ENCODE measurements at places on chromosomes 1 and 21. TPM values are rescaled to one million over a fixed set of nuclear protein-coding genes. Genes with fewer than 3 reads are reported as not detected.
A peak's percentile ranks its signal among the peaks of the same experiment; 100 is the strongest.

DNA sequence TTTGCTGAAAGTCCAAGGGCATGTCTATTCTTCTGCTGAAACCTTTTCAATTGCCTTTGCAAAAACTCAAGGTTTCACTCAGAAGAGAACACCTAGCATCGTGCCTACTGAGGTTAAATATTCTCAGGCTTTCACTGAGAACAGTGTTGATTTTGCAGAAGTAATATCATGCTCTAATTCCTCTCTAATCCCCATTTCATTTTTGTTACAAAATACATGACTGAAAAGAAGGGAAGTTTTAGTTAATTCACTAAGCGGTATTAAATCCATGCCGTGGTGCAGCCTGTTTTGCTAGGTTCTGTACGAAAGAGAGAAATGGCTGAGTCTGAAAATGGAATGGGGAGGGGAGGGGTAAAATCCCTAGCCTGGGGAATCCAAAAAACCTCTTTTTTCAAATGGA, 163.2 kb upstream of the CAMK1G start:
- H3K4me3 ChIP-seq = no peak overlapping the region
- no peaks in the 10 kb centered on the region for H3K27me3 ChIP-seq
- no peak for DNase-seq
- H3K36me3 ChIP-seq = no peaks in the 10 kb centered on the region
- H3K27ac ChIP-seq = no peak overlapping the region

EFNA1 gene
- 0.88 TPM for total RNA-seq

DNA sequence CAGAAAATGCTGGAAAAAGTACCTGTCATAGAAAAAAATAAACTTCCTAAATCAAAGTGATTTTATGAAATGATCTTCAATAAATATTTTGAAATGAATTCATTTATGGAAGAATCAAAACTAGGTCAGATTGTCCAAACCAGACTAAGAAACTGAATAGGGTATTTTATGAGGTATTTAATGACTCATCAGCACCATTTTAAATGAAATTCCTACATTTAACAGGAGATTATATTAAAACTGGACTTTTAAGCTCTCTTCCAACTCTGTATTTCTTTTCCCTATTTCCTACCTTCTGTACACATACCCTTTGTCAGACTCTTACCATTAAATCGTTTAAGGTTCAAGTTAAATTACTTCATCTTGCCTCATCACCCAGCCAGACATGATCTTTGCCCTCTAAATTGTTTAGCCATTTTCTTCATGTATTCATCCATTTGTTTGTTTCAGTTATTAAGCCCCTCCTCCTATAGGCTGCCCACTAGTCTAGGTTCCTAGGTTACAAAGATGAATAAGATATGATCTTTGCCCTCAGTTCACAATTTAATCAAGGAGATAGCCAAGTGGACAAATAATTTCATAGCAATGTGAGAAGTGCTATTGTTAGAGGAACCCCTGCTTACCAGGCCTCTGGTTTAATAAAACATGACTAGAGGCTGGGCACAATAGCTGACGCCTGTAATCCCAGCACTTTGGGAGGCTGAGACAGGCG, 25.0 kb downstream of the TATDN3 start:
- no peak overlapping the region for H3K27ac ChIP-seq
- DNase-seq = peak; percentile 38
- no peaks in the 10 kb centered on the region for H3K36me3 ChIP-seq
- H3K27me3 ChIP-seq = no peaks in the 10 kb centered on the region
- H3K4me1 ChIP-seq = no peaks in the 10 kb centered on the region

IFI44 gene
- total RNA-seq = 35.8 TPM

DNA sequence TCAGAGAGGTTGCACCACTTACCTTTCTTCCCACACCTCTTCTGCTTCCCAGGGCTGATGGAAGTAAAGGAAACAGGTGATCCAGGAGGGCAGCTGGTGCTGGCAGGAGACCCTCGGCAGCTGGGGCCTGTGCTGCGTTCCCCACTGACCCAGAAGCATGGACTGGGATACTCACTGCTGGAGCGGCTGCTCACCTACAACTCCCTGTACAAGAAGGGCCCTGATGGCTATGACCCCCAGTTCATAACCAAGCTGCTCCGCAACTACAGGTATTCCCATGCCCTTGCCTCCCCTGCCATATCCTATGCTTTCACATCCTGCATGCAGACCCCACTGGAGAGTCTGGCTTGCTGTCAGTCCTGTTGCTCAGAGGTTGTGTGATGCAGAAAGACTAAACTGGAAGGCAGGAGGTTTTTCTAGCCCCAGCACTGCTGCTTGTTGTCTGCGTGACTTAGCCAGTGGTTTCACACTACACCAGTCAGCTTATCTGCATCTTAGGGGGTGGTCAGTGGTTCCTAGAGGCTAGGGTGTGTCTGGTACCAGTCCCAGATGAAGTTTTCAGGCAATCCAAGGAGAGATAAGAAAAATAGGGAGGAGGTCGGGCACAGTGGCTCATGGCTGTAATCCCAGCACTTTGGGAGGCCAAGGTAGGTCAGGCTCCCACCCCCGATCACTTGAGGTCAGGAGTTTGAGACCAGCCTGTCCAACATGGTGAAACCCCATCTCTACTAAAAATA, 10.2 kb downstream of the RHOC start:
- peaks cover 22% of the 10 kb centered on the region for H3K4me1 ChIP-seq
- H3K27ac ChIP-seq = no peak overlapping the region
- H3K4me3 ChIP-seq = no peak overlapping the region
- no peaks in the 10 kb centered on the region for H3K27me3 ChIP-seq
- peak; percentile 36 for DNase-seq

- no peak for DNase-seq
- no peaks in the 10 kb centered on the region for H3K4me1 ChIP-seq
- no peaks in the 10 kb centered on the region for H3K27me3 ChIP-seq
- H3K27ac ChIP-seq = no peak overlapping the region
- no peak overlapping the region for H3K4me3 ChIP-seq
Observed at GRCh38 chr1:248183996-248184395, 9.4 kb downstream of the OR2M2 start.

DNA sequence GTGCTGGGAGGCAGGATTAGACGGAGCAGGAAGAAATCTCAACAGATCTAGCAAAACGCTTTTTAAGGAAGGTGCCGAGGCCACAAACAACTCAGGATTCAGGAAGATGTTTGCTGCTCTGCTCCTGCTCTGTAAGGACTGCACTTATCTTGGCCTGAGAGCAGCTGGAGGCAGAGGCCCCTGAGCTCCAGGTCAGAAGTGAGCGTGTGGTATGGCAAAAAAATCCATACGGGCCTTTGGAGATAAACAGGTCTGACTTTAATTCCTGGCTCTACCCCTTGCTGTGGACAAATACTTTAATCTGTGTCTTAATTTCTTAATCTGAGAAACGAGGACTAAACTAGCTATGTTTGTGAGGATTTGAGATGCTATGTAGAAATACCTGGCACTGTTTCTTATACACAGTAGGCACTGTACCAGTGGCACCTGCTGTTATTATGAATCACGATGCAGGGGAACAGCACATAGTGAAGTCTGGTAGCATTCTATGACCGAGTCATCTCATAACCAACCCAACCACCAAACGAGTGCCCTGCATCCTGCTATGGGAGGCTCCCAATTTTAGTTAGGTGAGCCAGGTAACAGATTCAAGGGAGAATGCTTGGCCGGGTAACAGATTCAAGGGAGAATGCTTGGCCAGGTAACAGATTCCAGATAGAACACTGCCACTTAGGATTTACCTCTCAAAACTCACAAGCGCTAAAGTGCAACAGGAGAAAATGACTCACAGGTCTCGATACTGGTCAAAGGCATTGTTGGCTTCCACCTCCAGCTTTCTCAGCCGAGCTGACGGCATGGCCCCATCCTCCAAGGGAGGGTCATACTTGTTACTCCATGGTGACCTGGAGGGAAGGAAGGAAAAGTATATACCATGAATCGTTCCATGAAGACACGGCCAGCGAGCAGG, 65.9 kb downstream of the SLC66A1 start:
- no peak overlapping the region for H3K27ac ChIP-seq
- no peaks in the 10 kb centered on the region for H3K27me3 ChIP-seq
- no peak overlapping the region for H3K4me3 ChIP-seq
- peaks cover 17% of the 10 kb centered on the region for H3K4me1 ChIP-seq
- peaks cover 85% of the 10 kb centered on the region for H3K36me3 ChIP-seq

DNA sequence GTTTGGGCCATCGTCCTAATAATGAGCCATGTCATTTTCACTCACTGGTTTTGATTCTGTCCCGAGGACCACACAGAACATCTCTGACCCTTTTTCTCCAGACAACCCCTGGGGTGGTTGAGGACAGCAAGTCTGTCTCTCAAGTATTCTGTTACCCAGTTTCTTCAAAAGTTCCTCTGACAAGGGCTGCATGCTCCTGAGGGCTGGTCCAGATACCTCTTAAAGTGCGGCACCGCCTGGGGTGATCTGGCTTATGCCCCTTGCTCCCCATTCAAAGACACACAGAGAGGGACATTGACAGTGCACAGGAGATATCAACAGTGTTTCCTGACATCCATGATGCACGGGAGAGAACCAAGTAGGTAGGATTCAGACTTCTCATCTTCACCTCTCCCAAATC, 132.9 kb upstream of the EDN2 start:
- H3K4me1 ChIP-seq = peaks cover 32% of the 10 kb centered on the region
- H3K36me3 ChIP-seq = no peaks in the 10 kb centered on the region
- DNase-seq = no peak
- H3K27me3 ChIP-seq = no peaks in the 10 kb centered on the region
- no peak overlapping the region for H3K4me3 ChIP-seq

DNA sequence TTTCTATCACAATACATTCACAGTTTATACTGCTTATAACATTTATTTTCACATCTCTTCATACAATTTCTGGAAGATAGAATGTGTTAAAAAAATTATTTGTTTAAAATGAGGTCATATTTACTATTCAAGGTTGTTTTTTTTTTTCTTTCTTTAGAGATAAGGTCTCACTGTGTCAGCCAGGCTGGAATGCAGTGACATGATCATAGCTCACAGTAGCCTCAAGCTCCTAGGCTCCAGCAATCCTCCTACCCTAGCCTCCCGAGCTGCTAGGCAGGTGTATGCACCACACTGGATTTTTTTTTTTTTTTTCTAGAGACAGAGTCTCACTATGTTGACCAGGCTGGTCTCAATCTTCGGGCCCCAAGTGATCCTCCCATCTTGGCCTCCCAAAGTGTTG, 19.0 kb upstream of the RNF11 start:
- peaks cover 19% of the 10 kb centered on the region for H3K4me1 ChIP-seq
- no peak for DNase-seq
- H3K4me3 ChIP-seq = no peak overlapping the region
- H3K27ac ChIP-seq = no peak overlapping the region
- H3K27me3 ChIP-seq = no peaks in the 10 kb centered on the region

SYDE2 gene
- 13.8 TPM for total RNA-seq

PCSK9 gene
- 6.5 TPM for total RNA-seq

DNA sequence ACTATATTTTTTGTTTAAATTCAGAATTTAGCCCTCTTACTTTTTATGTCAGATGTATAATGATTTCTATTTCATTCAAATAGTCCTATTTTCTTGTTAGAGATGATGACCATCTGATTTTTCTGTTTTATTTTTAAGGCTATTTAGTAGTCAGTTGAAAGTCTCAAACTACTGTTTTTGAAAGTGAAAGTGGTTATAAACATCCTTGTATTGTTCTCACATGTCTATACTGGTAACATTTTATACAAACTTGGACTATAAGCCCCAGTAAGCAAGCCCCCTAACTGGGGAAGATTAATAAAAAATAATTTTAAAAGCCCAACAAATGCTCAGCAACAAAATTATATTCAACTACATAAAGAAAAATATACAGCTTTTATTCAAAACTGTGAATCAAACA, 271.3 kb upstream of the RGS18 start:
- no peak overlapping the region for H3K4me3 ChIP-seq
- H3K27ac ChIP-seq = no peak overlapping the region
- no peak for DNase-seq
- no peaks in the 10 kb centered on the region for H3K27me3 ChIP-seq
- H3K36me3 ChIP-seq = no peaks in the 10 kb centered on the region

GTF2B gene
- total RNA-seq = 34.2 TPM

AIRE gene
- not detected for total RNA-seq

DNA sequence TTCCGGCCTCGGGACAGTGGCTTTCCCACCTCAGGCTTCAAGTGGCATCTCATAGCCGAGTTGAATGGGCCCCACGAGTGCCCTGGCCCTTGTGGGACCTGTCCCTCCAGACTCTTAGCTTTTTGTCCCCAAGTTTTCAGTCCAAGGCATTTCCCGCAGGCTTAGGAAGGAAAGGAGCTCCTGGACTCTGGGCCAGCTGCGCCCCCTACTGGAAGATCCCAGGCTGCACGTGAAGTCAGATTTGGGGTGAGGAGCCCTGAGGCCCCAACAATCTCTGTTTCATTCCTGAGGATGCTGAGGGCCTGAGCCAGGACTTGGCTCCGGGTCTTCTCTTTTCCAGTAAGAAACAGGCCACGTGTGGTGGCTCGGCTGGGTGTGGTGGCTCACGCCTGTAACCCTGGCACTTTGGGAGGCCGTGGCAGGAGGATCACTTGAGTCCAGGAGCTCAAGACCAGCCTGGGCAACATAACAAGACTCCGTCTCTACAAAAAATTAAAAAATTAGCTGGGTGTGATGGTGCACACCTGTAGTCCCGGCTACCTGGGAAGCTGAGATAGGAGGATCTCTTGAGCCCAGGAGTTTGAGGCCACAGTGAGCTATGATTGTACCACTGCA, 67.4 kb downstream of the ARHGEF10L start:
- H3K27me3 ChIP-seq = no peaks in the 10 kb centered on the region
- H3K36me3 ChIP-seq = peaks cover 6% of the 10 kb centered on the region
- no peak overlapping the region for H3K4me3 ChIP-seq
- DNase-seq = peak; percentile 95
- H3K4me1 ChIP-seq = peaks cover 4% of the 10 kb centered on the region

DNA sequence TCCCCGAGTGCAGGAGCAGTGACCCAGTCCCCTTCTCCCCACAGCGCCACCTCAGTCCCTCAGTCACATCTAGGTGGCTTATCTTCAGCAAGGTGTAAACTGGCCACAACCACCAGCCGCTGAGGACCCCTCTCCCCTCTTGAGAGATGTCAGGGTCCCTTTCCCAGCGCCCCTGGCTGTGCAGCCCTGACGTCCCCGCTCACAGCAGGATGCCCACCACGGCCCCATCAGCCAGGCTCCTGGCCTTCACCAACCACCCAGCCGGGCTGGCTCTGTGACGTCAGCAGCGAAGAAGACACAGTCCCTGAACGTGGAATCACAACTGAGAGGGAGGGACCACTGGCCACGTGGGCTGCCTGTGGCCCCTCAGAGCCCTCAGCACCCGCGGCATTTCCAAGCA, 249.4 kb downstream of the NPHP4 start:
- peak; percentile 71 for DNase-seq
- H3K4me3 ChIP-seq = no peak overlapping the region
- H3K36me3 ChIP-seq = no peaks in the 10 kb centered on the region
- no peaks in the 10 kb centered on the region for H3K27me3 ChIP-seq
- H3K27ac ChIP-seq = no peak overlapping the region

- no peak overlapping the region for H3K4me3 ChIP-seq
- H3K27ac ChIP-seq = no peak overlapping the region
- H3K27me3 ChIP-seq = no peaks in the 10 kb centered on the region
- DNase-seq = no peak
- H3K36me3 ChIP-seq = no peaks in the 10 kb centered on the region
- H3K4me1 ChIP-seq = peaks cover 27% of the 10 kb centered on the region
Observed at GRCh38 chr1:209433649-209434031, 149.9 kb upstream of the CAMK1G start.

- DNase-seq = no peak
- no peak overlapping the region for H3K27ac ChIP-seq
- H3K36me3 ChIP-seq = no peaks in the 10 kb centered on the region
- no peaks in the 10 kb centered on the region for H3K4me1 ChIP-seq
- no peaks in the 10 kb centered on the region for H3K27me3 ChIP-seq
- no peak overlapping the region for H3K4me3 ChIP-seq
Observed at GRCh38 chr1:227869279-227869842, 53.9 kb downstream of the PRSS38 start.

- H3K27ac ChIP-seq = no peak overlapping the region
- no peaks in the 10 kb centered on the region for H3K36me3 ChIP-seq
- H3K4me1 ChIP-seq = no peaks in the 10 kb centered on the region
- no peak overlapping the region for H3K4me3 ChIP-seq
Observed at GRCh38 chr1:36625253-36625934, 142.7 kb upstream of the CSF3R start.

Data from osteoblast (primary cell).